ENCODE measurements at places on chromosomes 5 and 9.

GRCh38 chr5:40484495-40484894 is 195.2 kb upstream of the PTGER4 start:
- DNase-seq = no peak

DNA sequence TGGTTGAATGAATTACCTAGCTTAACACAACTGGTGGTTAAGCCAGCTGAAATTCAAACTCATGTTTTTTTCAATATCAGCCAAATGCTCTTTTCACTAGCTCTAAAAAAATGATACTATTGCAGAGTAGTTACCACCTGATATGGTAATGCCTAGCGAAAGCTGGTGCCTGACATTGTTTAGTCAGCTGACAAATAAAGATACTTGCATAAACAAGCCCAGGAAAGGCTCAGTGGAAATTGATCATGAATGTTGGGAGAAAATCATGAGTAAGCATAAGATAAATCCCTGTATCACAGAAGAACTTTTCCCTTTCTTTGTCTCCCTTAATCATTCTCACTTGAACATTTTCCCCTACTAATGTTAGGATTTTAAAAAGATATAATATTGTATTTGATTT is 54.6 kb downstream of the FGF10 start:
- no peak for DNase-seq

- no peak for DNase-seq
These were observed 105.1 kb downstream of the LMNB1 start for GRCh38 chr5:126881821-126882600.

- DNase-seq = no peak
These were observed 51.5 kb downstream of the PCDH1 start for GRCh38 chr5:141826674-141827073.

DNA sequence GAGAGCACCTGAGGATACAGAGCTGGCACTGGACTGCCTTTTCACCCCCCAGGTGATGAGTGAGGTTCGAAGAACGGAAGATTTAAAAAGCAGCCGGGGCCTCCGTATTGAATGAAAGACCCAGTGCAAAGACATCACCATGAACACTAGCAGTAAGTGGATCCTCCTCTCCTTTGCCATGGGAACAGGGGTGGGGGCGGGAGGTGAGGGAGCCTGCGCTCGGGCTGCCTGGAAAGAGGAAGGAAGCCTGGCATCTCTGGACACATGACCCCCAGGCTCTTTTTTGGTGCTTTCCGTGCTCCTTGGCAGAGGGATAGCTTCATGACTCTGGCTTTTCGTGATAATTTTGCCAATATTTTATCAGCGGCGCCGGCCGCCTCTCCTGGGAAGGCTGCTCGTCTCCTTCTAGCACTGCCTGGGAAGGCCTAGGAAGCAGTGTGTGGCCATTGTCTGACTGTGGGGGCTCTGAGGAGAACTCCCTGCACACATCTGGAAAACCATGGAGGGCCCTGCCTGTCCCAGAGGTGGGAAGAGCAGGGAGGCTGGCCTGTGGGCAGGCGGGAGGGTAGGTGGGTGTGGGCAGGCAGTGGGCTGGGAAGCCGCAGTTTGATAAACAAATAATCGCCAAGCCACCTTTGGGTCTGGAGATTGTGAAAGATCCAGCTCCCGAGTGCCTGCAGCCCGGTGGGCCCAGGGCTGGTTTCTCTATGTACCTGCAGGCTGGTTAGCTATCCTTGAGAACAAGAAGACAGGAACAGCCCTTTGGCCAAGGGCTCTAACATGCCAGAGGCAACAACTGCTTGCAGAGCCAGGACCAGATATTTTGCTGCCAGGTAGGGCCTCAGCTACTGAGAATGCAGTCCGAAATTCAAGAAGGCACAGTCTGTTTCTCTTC is 911 bp downstream of the ABLIM3 start:
- no peak for DNase-seq

- no peak for DNase-seq
These were observed 996 bp downstream of the NXNL2 start for GRCh38 chr9:88536023-88536324.

GRCh38 chr5:73515232-73515631 is 17.0 kb downstream of the BTF3 start:
- no peak for DNase-seq

GRCh38 chr5:7845557-7845956 is 5.4 kb downstream of the CFAP90 start:
- DNase-seq = no peak

DNA sequence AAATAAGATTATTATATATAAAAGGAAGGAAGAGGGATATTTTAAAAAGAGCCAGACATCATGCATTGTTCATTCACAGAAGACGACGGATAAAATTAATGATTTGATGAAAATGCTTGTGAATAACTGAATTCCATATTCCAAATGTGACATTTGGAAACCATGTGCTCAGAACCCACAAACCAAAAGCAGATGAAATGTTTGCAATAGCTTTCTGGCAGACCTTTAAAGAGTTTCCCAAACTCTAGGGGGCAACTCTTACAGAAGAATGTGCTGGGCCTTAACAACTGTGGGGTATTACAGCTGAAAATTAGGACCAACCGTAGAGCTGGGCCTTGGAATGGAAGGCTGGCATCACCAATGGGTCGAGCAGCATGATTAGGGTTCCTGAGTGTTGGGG is 471.0 kb downstream of the EFNA5 start:
- DNase-seq = no peak

DNA sequence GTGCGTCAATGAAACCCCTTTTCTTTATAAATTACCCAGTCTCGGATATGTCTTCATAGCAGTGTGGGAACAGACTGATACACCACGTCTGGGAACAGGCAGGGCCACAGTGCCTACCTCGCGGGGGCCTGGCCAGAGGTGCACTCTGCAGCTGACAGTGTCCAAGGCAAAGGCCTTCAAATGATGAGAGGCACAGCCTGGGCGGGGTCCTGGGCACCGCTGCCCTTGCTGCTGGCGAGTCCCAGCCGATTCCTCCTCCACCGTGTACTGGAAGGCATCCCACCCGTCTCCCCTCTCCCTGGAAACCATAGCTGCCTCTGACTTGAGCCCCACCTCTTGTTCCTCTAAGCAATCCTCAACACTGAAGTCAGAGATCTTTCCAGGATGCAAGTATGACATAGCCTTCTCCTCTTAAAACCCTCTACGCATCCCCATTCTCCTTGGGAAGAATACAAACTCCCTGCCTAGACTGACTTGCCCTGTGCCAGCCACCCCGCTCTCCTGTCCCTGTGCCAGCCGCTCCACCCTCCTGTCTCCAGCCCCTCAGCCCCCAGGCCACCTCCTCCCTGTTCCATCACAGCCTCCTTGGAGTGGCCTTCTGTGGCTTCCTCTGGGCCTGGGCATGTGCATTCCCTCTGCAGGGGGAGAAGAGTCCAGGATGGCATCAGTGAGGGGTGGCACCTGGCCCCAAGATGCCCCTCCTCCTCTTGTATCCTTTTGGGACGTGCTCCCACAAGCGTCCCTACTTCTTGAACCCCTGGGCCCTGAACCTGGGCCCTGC is 8.1 kb upstream of the COL5A1 start:
- no peak for DNase-seq

GRCh38 chr5:104344809-104345208 is 782.2 kb upstream of the NUDT12 start:
- DNase-seq = no peak

DNA sequence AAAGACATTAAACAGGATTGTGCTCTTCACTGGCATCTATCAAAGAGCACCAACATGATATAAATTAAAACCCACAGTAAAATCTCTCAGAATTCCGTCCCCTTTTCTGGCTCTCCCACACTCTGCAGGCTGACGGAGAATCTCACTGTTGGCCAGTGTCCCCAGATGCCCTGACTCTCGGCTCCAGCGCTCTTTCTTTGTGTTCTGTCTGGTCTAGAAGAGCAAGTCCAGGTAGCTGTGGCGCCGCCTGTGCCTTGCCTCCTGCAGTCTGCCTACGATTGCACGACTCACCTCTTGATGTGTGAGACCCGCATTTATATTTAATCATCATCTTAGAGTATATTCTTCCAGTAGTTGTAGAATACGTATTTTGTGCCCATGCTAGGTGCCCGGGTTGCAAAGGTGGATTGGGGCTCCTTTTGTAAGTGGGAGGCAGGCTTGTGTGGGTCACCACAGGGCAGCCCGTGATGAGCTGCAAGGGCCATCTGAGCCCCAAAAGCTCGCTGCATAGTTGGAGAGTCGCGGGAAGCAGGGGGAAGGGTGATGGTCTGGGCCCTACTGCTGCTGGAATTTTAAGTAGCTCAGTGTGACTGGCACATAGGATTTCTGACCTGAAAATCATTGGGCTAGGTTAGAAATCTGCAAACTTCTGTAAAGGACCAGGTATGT is 55.6 kb downstream of the EHMT1 start:
- DNase-seq = no peak

DNA sequence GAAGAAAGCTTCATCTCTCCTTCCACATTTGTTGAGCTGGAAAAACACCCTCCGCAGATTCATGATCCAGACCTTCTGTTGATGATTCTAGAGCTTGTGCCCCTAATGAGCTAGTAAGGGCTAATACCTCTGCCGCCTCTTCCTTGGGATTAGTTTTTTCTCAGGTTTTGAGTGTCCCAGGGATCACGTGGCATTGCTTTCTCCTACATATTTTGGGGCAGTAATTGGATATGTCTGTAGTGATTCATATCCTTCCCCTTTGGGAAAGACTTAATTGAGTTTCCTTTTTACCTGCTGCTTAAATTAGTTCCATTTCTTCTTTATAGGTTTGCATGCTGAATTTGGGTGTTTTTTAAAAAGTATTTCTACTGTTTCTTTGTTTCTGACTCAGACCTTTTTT is 143.9 kb downstream of the GOLPH3 start:
- DNase-seq = no peak

DNA sequence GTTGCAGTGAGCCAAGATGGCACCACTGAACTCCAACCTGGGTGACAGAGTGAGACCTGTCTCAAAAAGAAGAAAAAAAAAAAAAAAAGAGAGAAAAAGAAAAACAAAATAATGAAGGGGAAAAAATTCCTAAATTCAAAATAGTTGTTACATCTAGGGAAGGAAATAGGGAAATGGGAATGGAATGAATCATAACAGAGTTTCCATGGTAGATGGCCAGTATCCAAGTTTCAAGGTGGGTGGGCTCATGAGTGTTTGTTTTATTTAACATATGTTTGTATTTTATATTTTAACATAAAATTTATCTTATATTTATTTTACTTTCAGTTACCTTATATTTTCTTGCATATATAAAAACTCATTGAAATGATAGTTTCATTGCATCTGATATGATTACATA is 215.6 kb downstream of the ARHGEF28 start:
- DNase-seq = no peak

Data from stimulated activated CD8-positive, alpha-beta memory T cell treated with anti-CD3 and anti-CD28 coated beads, Interleukin-4, amount 100 ng/mL, for 4 hours (primary cell).